SJCRH30 (cell line): ENCODE measurements at places on chromosomes 3 and 15.

- DNase-seq: no peak
These were observed 60.2 kb downstream of the TMEM44 start for GRCh38 chr3:194572944-194573491.

DNA sequence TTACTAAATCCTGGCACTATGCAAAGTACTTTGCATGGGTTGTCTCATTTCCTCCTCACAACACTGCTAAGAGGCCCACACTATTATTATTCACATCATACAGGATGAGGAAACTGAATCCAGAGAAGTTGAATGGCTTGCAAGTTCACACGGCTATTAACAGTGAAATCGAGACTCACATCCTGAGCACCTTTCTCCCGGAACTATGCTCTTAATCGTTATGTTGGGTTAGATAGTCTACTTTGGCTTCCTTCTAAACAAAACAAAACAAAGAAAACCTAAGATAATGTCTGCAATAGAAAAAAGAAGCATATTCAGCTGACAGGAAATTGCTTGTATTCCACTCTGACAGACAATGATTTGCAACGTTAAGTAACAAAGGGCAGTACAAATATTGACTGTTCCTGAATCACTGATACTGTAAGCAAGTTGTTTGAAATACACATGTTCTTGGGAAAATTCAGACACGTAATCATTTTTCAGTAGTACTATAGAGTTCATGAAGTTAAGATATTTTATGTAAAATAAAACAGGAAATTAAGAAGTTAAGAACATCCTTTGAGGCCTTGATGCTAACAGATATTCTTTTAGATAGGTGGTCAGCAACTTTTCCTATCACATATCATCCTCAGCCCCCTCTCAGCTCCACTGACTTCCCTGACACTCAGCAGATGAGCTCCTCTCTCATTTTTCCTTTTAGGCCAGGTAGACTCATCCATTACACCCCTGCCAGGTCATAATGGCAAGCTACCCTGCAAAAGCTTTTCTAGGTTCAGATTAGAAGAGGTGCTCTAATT lies 40.7 kb downstream of the C2CD4B start:
- DNase-seq: no peak

DNA sequence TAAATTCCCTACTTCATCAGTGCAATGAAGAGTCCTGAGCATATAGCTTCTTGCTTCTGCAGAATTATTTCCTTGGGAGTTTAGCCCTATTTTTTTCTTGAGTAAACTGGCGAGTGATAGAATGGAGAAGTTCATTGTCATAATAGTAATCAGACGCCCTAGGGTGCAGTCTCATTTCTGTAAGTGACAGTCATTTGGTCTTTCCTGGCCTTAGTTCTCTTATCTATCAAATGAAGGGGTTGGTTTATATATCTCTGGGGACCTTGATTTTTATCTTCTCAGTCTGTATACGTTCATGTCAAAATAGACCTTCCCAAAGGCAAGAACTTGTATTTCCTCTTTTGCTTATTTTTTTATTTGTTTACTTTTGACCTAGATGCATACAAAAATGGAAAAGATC lies 9.9 kb upstream of the ALPK3 start:
- DNase-seq: no peak

- no peak for DNase-seq
These were observed 11.0 kb upstream of the RAB7A start for GRCh38 chr3:128714887-128715491.

- DNase-seq: no peak
These were observed 232.3 kb downstream of the TJP1 start for GRCh38 chr15:29589975-29590374.

- peak; percentile 96 for DNase-seq
These were observed 73.8 kb upstream of the HEG1 start for GRCh38 chr3:125129512-125129997.

- DNase-seq: no peak
These were observed 46.1 kb downstream of the MBNL1 start for GRCh38 chr3:152314677-152315353.

- DNase-seq: no peak
These were observed 894.3 kb downstream of the OTOL1 start for GRCh38 chr3:162390891-162391290.

GRCh38 chr3:39977058-39977794 lies 167.8 kb downstream of the MYRIP start:
- no peak for DNase-seq

- DNase-seq: no peak
These were observed 10.5 kb upstream of the SCAANT1 start for GRCh38 chr3:63922491-63923199.

DNA sequence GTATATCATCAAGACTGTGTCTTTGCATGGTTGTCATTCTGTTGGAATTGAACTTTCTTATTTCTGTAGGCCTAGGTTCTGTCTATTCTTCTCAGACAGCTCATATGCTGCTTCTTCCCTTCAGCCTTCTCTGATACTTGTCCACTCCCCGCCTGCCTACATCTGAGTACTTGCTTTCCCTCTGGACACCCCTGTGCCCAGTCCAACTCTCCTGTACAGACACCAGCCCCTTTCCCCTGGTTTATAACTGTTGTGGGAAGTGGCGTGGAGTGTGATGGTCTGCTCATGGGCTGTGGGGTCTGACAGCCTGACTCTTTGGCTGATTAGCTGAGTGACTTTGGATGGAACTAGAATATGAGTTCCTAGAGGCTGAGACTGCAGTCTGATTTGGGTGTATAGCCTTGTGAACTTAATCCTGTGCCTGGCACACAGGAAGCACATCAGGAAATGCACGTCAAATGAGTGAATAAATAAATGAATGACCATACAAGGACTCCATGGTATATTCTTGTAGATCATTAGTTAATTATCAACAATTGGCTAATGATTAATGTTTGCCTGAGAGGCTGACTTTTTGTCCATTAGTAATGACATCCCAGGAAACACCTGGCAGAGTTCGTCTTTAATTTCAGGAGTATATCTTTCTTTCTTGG lies 11.8 kb downstream of the CACNA1D start:
- no peak for DNase-seq

- no peak for DNase-seq
These were observed 92.2 kb upstream of the ANKRD28 start for GRCh38 chr3:15889936-15890335.

DNA sequence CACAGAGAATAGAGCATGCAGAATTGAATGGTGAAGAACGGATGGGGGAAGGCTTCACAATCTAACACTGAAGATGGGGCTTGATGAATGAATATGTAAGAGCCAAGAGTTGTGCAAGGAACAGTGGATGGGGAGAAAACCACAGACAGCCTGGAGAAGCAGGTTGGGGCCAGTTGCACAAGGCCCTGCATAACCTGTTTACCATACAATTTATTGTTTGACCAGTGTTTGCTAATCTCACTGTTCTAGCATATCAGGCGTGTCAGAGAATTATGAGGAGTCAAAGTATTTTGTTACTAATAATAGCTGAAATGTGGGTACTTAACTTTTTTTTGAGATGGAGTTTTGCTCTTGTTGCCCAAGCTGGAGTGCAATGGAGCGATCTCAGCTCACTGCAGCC lies 36.4 kb downstream of the LINS1 start:
- no peak for DNase-seq

DNA sequence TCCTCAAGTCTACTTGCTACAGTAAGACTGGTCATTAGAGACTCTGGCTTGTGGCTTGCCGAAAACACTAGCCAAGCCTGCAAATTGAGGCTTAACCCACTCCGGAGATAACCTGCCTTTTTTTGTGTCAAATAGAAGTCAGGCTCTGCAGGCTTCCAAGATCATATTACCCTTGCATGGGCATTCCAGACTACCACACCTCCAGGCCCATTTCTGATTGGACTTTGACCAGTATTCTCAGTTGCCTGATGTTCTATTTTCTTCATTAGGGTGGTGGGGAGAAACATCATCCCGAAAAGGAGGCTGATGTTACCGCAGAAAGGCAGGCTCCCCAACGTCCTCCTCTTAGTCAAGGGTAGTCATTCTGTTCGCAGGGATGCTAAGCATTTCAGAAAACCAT lies 68.1 kb upstream of the FOXP1 start:
- DNase-seq: no peak

GRCh38 chr3:23162934-23163333 lies 40.2 kb upstream of the UBE2E2 start:
- no peak for DNase-seq

- DNase-seq: peak; percentile 46
These were observed 92.1 kb downstream of the IGF2BP2 start for GRCh38 chr3:185732782-185733181.

GRCh38 chr3:127628788-127629466 lies at the start of gene PODXL2:
Gene PODXL2, plus strand, starts transcription at chr3:127629185. Its CDS starts 35 bp downstream, at chr3:127629220.
- peak; percentile 42 for DNase-seq

DNA sequence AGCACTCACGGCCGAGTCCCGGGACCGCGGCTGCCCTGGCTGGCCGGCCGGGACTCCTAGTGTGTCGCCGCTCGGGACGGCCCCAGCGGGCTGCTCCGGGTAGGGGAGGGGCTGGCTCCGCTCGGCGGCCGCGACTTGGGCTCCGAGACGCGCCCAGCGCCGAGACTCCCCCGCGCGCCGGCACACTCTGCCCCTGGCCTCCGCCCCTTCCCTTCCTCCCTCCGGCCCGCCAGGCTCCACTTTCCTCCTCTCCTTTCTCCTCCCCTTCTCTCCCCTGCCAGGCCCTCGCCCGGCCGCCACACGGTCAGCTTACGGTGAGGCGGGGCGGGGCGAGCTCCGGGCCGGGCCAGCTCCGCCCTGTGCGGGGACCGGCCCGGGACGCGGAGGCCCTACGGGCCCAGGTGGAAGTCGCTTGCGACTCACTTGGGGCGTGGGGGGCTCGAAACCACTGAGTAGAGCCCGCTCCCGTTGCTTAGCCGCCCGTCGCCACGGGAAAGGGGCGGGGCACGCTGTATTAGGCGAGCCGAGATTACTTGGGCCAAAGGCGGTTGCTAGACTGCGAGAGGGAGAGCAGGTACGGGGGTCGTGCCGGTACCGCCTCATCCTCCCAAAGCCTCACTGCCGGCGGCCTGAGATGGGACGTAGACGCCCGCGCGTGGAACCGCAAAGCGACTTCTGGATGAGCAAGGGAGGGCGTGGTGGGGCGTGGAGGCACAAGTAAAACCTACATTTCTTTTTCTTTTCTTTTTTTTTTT lies at the start of gene ITGB5:
ITGB5 (minus strand) TSS at position 189 of the 755 bp plus-strand sequence. CDS start 365 bp downstream, outside the sequence.
- DNase-seq: peak; percentile 88

GRCh38 chr3:53486961-53487654 lies 7.3 kb upstream of the CACNA1D start:
- no peak for DNase-seq

- DNase-seq: peak; percentile 92
These were observed 15.7 kb downstream of the KIF9 start for GRCh38 chr3:47266709-47267489.

- DNase-seq: no peak
These were observed 64.1 kb upstream of the HEG1 start for GRCh38 chr3:125119752-125120378.

DNA sequence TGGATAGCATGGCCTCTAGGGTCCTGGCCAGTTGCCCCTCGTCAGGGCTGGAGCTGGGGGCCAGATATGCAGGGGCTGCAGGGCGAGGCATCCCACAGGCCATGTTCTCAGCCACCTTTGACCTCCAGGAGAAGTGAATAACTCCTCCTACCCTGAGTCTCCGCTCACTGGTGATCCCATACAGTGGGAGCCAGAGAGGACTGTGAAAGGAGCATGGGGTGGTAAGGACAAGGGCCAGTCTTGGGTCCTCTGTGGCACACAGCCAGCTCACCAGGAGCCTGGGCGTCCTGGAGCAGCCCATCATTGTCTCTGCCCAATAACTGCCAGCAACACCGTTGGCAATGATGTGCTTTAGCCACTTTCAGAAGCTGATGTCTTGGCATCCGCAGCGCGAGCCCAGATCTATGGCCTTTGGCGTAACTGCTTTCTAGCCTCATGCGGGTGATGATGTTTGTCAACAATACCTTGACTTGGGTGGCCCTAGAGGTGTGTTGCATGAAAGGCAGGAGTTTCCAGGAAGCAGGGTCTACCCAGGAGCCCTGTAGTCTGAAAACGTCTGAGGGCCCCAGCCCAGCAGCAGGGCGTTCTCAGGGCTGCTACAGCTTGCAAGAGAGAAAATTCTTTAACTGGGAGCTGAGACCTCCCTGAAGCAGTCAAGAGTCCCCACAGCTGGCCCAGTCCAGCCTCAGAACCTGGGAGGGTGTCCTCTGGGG lies 61.1 kb upstream of the IQSEC1 start:
- DNase-seq: no peak

GRCh38 chr15:90979582-90979981 lies 14.8 kb downstream of the PRC1 start:
- DNase-seq: no peak

DNA sequence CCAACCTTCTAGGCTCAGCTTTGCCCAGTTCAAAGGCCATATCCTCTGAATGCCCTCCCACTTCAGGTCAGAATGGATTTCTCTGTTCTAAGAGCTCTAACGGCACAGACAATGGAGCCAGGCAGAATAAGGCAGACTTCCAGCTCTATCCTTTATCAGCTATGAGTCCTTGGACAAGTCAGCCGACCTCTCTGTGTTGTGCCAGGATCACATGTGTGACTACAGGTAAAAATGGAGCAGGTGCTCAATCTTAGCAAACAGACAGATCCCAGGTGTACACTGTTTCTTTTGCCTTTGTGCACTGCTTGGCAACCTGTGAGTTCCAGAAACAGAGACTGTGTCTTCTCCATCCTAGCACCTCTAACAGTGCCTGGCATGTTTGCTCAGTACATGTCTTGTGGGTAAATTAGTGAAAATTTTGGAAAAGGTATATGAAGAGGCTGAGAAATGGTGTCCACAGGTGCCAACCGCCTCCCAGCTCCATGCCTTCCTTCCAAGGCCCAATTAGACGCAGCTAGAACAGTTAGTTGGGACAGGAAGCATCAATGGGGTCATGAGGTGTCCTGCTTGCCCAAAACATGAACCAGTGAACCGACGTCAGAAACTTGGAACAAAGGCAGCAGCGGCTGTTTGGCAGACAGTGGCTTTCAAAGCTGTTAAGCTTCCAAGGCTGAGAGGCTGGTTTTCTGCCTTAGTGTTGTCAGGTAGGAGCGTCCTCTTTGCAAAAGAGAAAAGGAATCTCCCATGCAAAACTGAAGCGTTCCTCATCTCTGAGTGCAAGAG lies 28.7 kb downstream of the TLE3 start:
- DNase-seq: no peak

DNA sequence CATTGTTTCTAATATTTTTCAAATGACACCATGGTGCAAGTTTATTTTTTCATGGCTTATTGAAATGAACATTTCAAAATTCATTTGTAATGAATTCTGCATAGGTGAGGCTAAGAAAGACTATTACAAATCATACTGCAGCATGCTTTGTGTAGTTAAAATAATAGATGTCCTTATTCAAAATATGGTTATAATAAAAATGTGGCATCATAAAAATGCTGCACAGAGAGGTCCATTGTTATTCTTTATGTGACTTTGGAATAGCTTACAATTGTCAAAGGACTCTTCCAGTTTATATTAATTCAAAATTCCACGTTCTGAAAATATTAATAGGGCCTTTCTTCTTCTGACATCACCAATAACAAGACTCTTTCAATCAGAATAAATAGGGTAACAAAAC lies 222.7 kb downstream of the GAP43 start:
- no peak for DNase-seq

DNA sequence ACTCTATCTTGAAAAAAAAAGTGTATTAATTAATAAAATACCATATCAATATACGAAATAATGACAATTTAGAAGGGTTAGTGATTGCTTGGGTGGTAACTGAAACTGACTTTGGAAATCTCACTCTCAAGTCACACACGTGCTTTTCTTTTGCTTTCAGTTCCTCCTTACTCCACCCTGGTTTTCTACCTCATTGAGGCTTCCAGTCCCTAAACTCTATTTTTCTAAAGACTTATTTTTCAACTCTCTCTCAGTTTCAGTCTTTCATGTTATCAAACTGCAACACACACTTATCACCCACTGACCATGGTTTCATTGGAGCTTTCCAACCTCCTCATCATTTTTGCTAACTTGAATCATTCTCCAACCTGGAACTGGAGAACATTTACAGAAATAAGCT lies 23.5 kb downstream of the IL12A start:
- no peak for DNase-seq

- no peak for DNase-seq
These were observed 140.3 kb downstream of the ARPP21 start for GRCh38 chr3:35779611-35780010.
